Fibroblast of pulmonary artery (primary cell): ENCODE measurements at places on chromosomes 2 and 18.

DNA sequence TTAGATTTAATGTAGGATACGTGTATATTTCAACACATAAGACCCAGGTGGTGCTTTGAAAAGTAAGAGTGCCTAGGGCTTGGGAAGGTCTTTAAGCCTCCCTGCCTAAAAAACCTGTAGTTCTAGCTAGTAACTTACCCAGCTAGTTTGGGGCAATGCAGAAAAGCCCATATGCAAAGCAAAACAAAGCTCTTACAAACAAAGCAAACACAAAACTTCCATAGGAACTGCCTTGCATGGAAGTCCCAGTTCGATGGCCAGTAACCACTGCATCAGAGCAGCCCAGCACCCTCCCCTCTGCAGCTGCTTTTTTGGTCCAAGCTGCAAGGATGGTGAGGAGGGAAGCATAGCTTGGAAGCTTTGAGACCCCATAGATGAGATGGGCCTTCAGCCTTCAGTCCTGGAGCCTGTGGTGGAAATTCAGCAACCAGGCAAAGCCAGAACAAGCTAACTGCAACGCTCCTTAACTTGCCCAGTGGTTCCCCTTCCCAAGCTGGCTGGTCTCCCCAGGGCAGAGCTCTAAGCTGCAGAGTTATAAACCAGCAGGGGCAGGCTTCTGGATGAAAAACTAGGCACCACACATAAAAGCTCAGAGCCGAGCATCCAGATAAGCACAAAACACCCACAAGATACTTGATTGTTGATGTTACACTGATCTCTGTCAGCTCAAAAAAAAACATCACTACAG lies 16.2 kb downstream of the C2orf76 start:
- DNase-seq = no peak

- DNase-seq = no peak
These were observed 42.4 kb downstream of the TMEM18 start for GRCh38 chr2:634636-635388.

DNA sequence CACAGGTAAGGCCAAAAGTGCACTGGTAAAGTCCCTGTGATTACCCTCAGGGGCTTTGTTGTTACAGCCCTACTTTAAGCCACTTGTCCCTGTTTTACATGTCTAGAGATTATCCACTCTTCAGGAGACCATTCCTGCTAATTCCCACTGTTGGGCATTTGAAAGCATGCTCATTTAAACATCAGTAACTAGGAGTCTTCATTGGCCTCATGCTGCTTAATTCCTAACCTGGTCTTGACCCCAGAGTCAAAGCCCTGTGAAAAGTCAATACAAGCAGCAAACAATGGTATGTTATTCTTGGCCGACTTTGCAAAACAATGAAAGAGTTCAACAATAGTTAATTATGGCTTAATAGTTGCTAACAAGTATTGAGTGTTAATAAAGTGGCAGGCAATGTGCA lies 23.2 kb downstream of the AFF3 start:
- no peak for DNase-seq

DNA sequence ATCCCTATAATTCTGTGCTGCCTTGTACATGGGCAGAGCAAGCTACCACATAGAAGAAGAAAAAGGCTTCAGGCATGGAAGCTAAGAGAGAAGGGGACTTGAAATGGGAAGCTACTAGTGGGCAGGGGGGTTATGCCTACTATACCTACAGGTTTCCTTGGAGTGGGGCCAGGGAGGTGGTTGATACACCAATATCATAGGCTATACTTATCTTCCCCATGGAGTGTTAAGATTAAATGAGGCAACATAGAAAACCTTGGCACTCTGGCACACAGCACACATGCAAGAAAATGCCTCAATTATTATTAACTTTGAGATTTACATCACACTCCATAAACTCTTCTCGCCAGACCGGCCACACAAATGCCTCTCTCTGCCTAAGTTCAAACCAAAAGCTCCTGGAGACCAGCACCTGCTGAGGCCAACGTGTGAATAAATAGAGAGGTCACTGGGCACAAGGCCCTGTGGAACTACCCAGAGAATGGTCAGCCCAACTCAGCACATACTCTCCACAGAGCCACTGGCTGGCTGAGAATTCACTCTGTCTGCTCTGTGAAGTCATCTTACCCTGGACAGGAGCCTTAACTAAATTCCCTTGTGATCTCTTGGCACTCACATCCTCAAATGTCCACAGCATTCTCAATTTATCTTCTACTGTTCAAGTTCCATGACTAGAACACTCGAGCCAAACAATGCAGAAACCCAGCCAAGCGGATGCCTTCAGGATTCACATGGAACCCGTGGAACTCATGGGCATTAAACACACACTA lies 498.7 kb downstream of the BCL11A start:
- DNase-seq = no peak

DNA sequence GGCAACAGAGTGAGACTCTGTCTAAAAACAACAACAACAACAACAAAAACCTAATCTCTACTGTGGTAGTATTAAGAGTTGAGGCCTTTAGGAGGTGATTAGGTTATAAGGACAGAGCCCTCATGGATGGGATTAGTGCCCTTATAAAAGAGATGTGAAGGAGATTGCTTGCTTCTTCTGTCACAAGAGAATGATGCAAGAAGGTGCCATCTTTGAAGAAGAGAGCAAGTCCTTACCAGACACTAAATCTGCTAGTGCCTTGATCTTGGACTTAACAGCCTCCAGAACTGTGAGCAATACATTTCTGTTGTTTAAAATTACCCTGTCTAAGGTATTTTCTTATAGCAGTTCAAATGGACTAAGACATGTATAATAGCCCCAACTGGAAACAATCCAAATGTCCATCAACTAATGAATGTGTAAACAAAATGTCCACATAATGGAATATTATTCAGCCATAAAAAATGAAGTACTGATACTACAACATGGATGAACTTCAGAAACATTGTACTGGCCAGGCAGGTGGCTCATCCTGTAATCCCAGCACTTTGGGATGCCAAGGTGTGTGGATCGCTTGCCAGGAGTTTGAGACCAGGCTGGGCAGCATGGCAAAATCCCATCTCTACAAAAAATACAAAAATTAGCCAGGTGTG lies 1.6 kb upstream of the ARHGEF33 start:
- DNase-seq = no peak

DNA sequence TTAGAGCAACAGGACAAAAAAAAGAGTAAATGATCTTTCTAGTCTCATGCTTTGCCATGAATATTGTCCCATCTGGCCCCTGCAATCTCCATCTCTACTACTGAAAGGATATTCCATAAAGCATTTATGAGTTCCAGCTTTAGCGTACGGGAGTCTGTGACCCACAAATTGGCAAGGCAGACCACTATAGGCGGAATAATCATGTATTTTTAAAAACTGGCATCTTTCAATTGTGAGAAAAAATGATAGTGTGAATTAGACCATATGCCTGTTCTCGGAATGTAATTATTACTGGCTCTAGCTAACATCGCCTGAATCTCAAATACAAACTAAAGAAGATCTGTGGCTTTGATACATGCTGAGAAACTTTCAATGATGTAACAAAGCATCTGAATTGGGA lies 738.1 kb upstream of the NXPH2 start:
- DNase-seq = no peak

GRCh38 chr2:46042207-46042637 lies 255.0 kb upstream of the EPAS1 start:
- DNase-seq = no peak

GRCh38 chr2:3280683-3281520 lies 96.7 kb downstream of the EIPR1 start:
- DNase-seq = no peak

- DNase-seq = no peak
These were observed 4.3 kb downstream of the ITGAV start for GRCh38 chr2:186594001-186594722.

DNA sequence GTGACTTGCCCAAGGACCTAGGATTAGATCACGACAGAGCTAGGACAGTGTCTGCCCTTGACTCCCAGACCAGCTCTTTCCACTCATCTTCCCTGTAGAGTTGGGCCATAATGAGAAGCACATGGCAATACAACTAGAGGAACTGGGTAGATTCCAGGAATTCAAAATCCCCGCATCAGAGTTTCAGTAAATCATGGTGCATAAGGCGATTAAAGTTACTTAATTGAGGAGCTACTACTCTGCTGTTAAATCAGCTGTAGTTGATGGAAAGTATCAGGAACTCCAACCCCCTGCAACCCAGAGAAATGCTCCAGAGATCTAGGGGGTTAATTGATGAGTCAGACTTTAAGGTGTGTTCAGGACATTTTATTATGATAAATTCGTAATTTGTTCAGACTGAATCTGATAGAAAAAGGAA lies 5.7 kb downstream of the ANTXR1 start:
- DNase-seq = no peak

DNA sequence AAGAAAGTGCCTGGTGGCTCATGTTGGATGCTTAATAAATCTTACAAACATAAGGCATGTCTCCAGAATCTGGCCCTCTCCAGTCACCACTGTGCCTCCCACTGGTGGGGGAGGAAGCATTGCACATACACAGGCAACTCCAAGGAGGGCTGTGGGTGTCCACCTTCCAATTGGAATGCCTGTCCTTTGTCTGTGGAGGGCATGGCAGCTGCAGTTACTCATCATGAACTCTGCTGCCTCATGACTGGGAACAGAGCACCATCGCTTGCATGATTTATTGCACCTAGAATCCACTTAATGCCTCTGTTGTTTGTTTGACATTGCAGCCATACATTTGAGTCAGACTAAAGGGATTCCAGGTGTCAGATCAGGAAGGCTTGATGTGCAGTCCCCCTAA lies 278.9 kb downstream of the PRKCE start:
- DNase-seq = peak; percentile 70
